ENCODE measurements at places on chromosomes 16 and 17. TPM values are rescaled to one million over a fixed set of nuclear protein-coding genes. Genes with fewer than 3 reads are reported as not detected.

Gene KRT24
- not detected for total RNA-seq

Gene ALDH3A2
- 53.4 TPM for total RNA-seq

Gene CX3CL1
- 6.0 TPM for total RNA-seq

Gene C1QTNF8
- 0.30 TPM for total RNA-seq

Gene SPIRE2
- 19.3 TPM for total RNA-seq

DNA sequence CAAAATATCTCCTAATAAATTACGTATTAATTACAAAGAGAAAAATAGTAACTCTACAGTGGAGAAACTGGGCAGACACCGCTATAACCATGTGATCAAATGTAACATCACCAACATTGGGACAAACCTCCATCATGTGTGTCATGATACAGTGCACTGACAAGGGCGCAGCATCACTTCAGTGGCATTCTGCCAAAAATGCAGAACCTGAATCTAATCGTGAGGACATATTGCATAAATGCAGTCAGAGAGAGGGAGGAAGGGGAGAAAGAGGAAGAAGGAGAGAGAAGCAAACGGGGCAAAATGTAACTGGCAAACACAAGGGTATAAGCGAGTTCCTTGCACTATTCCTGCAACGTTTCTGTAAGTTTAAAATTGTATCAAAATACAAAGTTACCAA is 74.2 kb upstream of the MARCHF10 start:
- no peak overlapping the region for H3K4me3 ChIP-seq
- H3K27me3 ChIP-seq: no peaks in the 10 kb centered on the region
- H3K36me3 ChIP-seq: no peaks in the 10 kb centered on the region
- DNase-seq: no peak

DNA sequence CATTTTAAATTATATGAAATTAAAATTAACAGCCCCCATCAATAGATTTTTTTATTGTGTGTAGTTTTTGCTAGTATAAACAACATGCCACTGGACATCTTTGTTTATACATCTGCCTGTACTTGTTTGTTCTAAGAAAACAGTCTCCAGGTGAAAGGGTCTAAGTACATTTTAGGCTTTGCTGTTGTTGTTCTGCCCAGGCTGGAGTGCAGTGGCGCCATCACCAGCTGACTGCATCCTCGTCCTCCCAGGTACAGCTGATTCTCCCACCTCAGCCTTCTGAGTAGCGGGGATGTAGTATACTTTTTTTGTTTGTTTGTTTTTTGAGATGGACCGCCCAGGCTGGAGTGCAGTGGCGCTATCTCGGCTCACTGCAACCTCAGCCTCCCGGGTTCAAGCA is 25.5 kb downstream of the C17orf58 start:
- H3K36me3 ChIP-seq: peaks cover 19% of the 10 kb centered on the region
- no peak for DNase-seq
- H3K27me3 ChIP-seq: no peaks in the 10 kb centered on the region
- H3K4me1 ChIP-seq: peaks cover 8% of the 10 kb centered on the region
- H3K4me3 ChIP-seq: no peak overlapping the region
- no peak overlapping the region for H3K27ac ChIP-seq

GRCh38 chr16:10081201-10081940 is 100.9 kb downstream of the GRIN2A start:
- H3K27me3 ChIP-seq: no peaks in the 10 kb centered on the region

DNA sequence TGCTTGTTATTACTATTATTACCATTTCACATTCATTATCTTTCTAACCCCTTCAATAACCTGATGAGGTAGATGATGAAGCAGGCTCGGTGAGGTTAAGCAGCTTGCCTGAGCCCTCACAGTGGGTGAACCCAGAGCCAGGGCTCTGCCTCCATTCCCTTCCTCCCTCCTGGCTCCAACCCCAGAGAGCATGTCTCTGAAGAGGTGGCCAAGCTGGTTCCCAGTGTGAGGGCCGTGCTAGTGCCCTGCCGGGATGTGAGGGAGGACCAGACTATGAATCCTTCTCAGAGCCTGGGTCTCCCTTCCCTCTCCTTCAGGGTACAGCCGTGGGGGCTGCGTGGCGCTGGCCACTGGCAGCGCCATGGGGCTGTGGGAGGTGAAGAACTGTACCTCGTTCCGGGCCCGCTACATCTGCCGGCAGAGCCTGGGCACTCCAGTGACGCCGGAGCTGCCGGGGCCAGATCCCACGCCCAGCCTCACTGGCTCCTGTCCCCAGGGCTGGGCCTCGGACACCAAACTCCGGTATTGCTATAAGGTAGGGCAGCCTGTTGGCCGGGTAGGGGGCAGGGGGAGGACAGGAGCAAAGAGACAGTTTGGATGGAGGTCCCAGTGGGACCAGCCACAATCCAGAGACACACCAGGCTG is 49.6 kb downstream of the MRC2 start:
- H3K4me1 ChIP-seq: peaks cover 9% of the 10 kb centered on the region
- no peak for DNase-seq
- no peak overlapping the region for H3K27ac ChIP-seq
- no peaks in the 10 kb centered on the region for H3K27me3 ChIP-seq
- no peaks in the 10 kb centered on the region for H3K36me3 ChIP-seq

DNA sequence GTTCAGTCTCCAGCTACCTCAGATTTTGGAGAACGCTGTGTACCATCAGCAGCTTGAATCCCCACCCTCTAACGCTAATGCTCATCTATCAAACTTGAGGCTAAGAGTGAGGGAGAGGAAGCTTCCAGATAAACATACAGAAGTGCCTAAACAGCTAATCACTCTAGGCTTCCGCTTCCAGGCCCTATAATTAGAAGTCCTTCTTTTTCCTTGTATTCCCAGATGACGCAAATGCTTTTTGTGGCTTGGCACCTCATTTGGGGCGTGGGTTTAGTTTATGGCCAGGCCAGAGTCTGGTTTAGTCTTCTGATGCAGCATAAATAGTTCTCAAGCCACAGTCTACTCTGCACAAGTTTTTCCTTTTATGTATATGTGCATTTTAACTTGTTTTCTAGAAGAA is 263.4 kb downstream of the BCAS3 start:
- no peak overlapping the region for H3K4me3 ChIP-seq
- DNase-seq: no peak
- no peak overlapping the region for H3K27ac ChIP-seq
- no peaks in the 10 kb centered on the region for H3K27me3 ChIP-seq
- H3K4me1 ChIP-seq: no peaks in the 10 kb centered on the region
- no peaks in the 10 kb centered on the region for H3K36me3 ChIP-seq

DNA sequence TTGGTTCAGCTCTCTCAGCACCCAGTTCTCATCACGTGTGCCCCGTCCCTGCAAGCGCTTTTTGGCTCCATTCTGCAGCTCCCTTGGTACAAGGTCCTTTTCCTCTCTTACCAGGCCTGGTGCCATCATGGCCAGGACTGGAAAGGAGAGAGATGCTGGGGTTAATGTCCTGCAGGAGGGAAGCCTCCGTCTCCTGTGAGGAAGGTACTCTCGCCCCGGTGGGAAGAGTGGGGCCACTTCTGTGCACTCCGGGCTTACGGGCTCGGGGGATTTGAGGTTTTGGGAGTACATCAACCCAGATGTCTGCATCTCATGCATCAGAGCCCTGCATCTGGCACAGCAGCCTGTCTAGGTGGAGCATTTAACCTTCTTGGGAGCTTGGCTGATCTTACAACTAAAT is 10.1 kb downstream of the CTRB2 start:
- H3K27me3 ChIP-seq: no peaks in the 10 kb centered on the region
- H3K36me3 ChIP-seq: no peaks in the 10 kb centered on the region
- no peak overlapping the region for H3K4me3 ChIP-seq

DNA sequence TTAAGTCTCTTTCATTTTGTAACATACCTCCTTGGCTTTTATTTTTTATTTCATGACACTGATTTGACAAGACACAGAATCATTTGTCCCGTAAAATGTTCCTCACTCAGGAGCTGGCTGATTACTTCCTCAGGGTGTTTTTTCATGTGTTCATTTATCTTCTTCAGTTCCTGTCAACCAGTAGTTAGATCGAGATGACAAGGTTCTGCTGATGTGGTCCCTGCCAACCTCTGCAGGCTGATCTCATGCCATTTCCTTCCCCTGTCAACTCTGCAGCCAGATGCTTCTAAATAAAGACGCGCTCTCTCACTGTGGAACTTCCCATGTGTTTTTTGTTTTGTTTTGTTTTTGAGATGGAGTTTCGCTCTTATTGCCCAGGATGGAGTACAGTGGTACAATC is 8.1 kb upstream of the CXCL16 start:
- no peak overlapping the region for H3K27ac ChIP-seq
- H3K4me3 ChIP-seq: no peak overlapping the region
- peaks cover 92% of the 10 kb centered on the region for H3K27me3 ChIP-seq
- H3K4me1 ChIP-seq: peaks cover 8% of the 10 kb centered on the region

DNA sequence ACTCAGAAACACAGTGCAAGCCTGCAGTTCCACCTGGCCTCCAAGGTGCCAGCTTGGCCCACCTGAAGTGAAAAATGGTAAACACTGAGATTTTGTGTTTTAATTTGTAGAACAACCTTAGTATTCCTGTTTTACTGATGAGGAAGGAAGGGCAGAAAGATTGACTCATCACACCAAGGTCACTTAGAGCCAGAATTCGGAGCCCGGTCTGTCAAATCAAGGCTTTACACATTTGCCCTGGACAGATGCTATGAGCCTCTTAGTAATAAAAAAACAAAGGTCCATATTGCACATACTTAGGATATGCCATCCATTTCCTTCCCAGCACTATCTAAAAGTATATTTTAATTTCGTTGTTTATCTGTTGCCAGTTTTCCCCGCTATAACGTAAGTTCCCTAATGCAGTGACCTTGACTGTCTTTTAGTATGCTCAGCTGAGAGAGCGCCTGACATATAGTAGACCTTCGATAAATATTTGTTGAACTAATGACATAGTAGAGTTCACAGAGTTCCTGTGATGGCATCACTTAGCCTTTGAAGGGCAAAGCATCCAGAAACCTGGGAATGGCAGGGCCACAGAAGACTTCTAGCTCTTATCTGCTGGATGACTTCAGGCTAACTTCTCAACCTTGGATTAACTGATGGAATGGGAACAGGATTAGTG is 7.2 kb upstream of the TBKBP1 start:
- H3K36me3 ChIP-seq: peaks cover 33% of the 10 kb centered on the region
- H3K27ac ChIP-seq: no peak overlapping the region
- peaks cover 2% of the 10 kb centered on the region for H3K27me3 ChIP-seq
- peaks cover 7% of the 10 kb centered on the region for H3K4me1 ChIP-seq
- no peak for DNase-seq

GRCh38 chr16:24536671-24537070 is 2.7 kb upstream of the RBBP6 start:
- no peak overlapping the region for H3K27ac ChIP-seq
- peaks cover 5% of the 10 kb centered on the region for H3K36me3 ChIP-seq
- no peak for DNase-seq

DNA sequence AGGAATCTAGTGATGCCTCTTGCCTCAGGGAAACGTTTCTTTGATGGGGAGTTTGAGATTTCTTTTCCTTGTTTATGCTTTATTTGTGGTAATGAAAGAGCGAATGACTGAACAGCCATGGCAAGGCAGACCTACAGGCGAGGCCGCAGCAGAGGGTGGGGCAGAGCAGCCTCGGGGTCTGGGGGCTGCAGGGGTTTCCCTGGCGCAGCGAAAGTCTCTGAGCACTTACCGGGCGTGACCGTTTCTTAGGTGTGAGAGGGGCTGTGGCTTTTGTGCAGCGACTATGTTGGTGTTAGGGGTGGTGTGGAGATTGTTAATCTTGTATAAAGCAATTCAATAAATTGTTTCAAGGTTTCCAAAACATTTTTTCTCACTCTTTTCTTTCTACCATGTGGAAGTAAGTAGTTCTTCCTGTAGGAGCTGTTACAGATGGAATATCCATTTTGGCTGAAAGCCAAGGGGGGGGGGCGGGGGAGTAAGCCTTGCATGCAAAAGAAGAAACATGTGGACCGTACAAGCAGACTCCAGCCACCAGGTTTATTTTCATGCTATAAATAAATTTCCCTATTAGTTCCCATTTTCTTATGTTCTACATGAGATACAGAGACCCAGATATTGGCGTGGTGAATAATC is 34.8 kb downstream of the UBN1 start:
- no peak for DNase-seq
- H3K27ac ChIP-seq: no peak overlapping the region
- H3K4me1 ChIP-seq: no peaks in the 10 kb centered on the region

GRCh38 chr16:27826081-27826892 is 237.2 kb downstream of the GSG1L start:
- no peaks in the 10 kb centered on the region for H3K36me3 ChIP-seq
- H3K27me3 ChIP-seq: peaks cover 19% of the 10 kb centered on the region
- DNase-seq: no peak

- H3K27ac ChIP-seq: no peak overlapping the region
- no peaks in the 10 kb centered on the region for H3K36me3 ChIP-seq
- H3K27me3 ChIP-seq: no peaks in the 10 kb centered on the region
Measured at GRCh38 chr17:43595466-43595865, 49.3 kb upstream of the ETV4 start.
